ENCODE measurements at places on chromosomes 6 and 20.
A peak's percentile ranks its signal among the peaks of the same experiment; 100 is the strongest.

DNA sequence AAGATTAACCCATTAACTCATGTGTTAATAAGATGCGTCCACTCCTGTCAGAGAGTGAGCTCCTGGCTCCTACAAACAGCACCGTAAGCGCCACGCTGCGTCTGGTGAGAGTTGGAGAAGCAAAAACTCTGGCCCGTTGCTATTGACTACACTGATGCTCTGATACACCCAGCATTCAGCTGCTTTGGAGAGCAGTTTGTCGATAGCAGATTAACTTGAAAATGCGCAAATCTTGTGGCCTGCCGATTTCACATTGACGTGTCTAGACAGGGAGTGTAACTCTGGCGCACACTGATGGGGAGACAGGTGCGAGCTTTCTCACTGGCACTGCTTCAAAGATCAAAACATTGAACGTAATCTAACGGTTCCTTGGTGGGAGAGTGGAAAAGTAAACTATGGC is 151.7 kb upstream of the RPS6KA2 start:
- no peak overlapping the region for H3K27ac ChIP-seq
- peaks cover 1% of the 10 kb centered on the region for H3K27me3 ChIP-seq
- no peak for DNase-seq
- H3K4me3 ChIP-seq = no peak overlapping the region

- H3K4me1 ChIP-seq = peaks cover 4% of the 10 kb centered on the region
- peaks cover 50% of the 10 kb centered on the region for H3K36me3 ChIP-seq
- H3K27me3 ChIP-seq = no peaks in the 10 kb centered on the region
Observed at GRCh38 chr6:35859367-35859766, 54.2 kb downstream of the LHFPL5 start.

- H3K36me3 ChIP-seq = no peaks in the 10 kb centered on the region
- H3K4me3 ChIP-seq = no peak overlapping the region
- H3K27me3 ChIP-seq = no peaks in the 10 kb centered on the region
- H3K4me1 ChIP-seq = peaks cover 3% of the 10 kb centered on the region
Observed at GRCh38 chr6:11824986-11825385, 46.4 kb upstream of the ADTRP start.

- no peak overlapping the region for H3K4me3 ChIP-seq
- no peaks in the 10 kb centered on the region for H3K36me3 ChIP-seq
- no peak overlapping the region for H3K27ac ChIP-seq
Observed at GRCh38 chr6:128754658-128755256, 128.2 kb upstream of the LAMA2 start.

GRCh38 chr6:37376078-37376743 is 22.4 kb downstream of the RNF8 start:
- no peak overlapping the region for H3K27ac ChIP-seq
- H3K27me3 ChIP-seq = no peaks in the 10 kb centered on the region
- H3K4me3 ChIP-seq = peak overlapping the region; percentile 3
- H3K4me1 ChIP-seq = no peaks in the 10 kb centered on the region
- peaks cover 88% of the 10 kb centered on the region for H3K36me3 ChIP-seq
- DNase-seq = no peak

GRCh38 chr6:154356690-154357089 is at the start of gene IPCEF1:
Gene IPCEF1 (minus strand): TSS chr6:154356803. CDS start chr6:154265947, 90,856 bp downstream.
- H3K27ac ChIP-seq = no peak within 1 kb of the TSS
- H3K4me1 ChIP-seq = peaks cover 39% of the 10 kb centered on the region
- H3K27me3 ChIP-seq = no peaks in the 10 kb centered on the region
- H3K4me3 ChIP-seq = no peak within 1 kb of the TSS

GRCh38 chr20:45121388-45121787 is 2.9 kb downstream of the WFDC12 start:
- H3K4me3 ChIP-seq = no peak overlapping the region
- H3K27ac ChIP-seq = no peak overlapping the region
- peaks cover 4% of the 10 kb centered on the region for H3K36me3 ChIP-seq
- H3K4me1 ChIP-seq = no peaks in the 10 kb centered on the region

DNA sequence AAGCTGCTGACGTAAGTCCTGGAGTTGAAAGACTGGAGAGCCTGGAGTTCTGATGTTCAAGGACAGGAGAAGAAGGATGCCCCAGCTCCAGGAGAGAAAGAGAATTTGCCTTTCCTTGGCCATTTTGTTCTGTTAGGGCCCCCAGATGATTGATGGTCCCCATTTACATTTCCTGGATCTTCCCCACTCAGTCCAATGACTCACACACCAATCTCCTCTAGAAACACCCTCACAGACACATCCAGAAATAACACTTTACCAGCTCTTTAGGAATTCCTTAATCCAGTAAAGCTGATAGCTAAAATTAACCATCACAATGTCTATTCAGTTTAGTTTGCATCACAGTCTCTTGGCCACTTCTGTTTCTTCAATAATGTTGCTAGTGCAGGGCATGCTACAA is 260.2 kb upstream of the IRAK1BP1 start:
- H3K36me3 ChIP-seq = no peaks in the 10 kb centered on the region
- peaks cover 1% of the 10 kb centered on the region for H3K27me3 ChIP-seq
- H3K4me3 ChIP-seq = no peak overlapping the region
- no peak for DNase-seq
- H3K4me1 ChIP-seq = no peaks in the 10 kb centered on the region

- no peaks in the 10 kb centered on the region for H3K27me3 ChIP-seq
- peaks cover 32% of the 10 kb centered on the region for H3K36me3 ChIP-seq
- DNase-seq = no peak
- peaks cover 8% of the 10 kb centered on the region for H3K4me1 ChIP-seq
- H3K4me3 ChIP-seq = no peak overlapping the region
Observed at GRCh38 chr6:38103921-38104320, 284.4 kb downstream of the ZFAND3 start.

- DNase-seq = no peak
- H3K4me1 ChIP-seq = no peaks in the 10 kb centered on the region
- H3K4me3 ChIP-seq = no peak overlapping the region
- H3K27ac ChIP-seq = no peak overlapping the region
- peaks cover 8% of the 10 kb centered on the region for H3K36me3 ChIP-seq
Observed at GRCh38 chr6:82995066-82995465, 70.6 kb downstream of the UBE3D start.

- no peak overlapping the region for H3K4me3 ChIP-seq
- peaks cover 11% of the 10 kb centered on the region for H3K4me1 ChIP-seq
- H3K27me3 ChIP-seq = peaks cover 4% of the 10 kb centered on the region
- peak; percentile 32 for DNase-seq
- H3K36me3 ChIP-seq = no peaks in the 10 kb centered on the region
- no peak overlapping the region for H3K27ac ChIP-seq
Observed at GRCh38 chr20:62409931-62410745, 3.1 kb upstream of the CABLES2 start.

GRCh38 chr20:58399926-58400325 is 10.9 kb downstream of the VAPB start:
- DNase-seq = no peak
- peak overlapping the region; percentile 52 for H3K27ac ChIP-seq
- peaks cover 35% of the 10 kb centered on the region for H3K4me1 ChIP-seq
- no peaks in the 10 kb centered on the region for H3K36me3 ChIP-seq

DNA sequence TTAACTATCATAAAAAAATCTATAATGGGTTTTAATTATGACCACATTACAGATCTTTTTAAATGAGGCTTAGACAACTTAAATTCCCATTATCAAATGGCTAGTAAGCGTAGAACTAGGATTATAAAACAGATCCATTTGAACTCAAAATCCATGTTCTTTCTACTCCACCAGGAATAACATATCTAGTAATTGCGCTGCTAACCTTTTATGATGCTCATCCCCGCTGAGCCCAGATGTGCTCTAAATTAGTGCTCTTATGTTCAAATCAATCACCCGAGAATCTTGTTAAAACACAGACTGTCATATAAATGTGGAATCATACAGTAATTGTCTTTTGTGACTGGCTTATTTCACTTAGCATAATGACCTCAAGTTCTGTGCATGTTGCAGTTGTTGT is 903.1 kb downstream of the PHF3 start:
- no peaks in the 10 kb centered on the region for H3K27me3 ChIP-seq

DNA sequence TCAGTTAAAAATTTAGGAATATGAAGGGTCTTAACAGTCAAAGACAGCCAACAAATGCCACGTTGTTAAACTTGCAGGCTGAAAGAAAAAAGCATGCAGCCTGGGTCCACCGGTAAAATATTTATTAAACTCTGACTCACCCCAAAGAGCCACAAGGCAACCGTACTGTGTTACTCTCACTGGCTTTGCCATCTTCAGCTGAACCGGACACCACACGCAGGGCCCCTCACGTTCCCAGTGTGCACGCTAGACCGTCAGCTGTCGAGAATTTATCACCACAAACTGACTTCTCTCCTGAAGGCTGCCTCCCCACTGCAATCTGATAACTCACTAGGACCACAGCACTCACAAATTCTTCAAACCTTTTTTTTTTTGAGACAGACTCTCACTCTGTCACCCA is 30.7 kb downstream of the HUS1B start:
- H3K4me1 ChIP-seq = peaks cover 17% of the 10 kb centered on the region
- no peaks in the 10 kb centered on the region for H3K27me3 ChIP-seq
- no peaks in the 10 kb centered on the region for H3K36me3 ChIP-seq
- no peak overlapping the region for H3K27ac ChIP-seq
- no peak for DNase-seq

GRCh38 chr6:132736239-132736638 is 21.5 kb downstream of the VNN2 start:
- H3K27ac ChIP-seq = no peak overlapping the region
- H3K4me3 ChIP-seq = no peak overlapping the region

DNA sequence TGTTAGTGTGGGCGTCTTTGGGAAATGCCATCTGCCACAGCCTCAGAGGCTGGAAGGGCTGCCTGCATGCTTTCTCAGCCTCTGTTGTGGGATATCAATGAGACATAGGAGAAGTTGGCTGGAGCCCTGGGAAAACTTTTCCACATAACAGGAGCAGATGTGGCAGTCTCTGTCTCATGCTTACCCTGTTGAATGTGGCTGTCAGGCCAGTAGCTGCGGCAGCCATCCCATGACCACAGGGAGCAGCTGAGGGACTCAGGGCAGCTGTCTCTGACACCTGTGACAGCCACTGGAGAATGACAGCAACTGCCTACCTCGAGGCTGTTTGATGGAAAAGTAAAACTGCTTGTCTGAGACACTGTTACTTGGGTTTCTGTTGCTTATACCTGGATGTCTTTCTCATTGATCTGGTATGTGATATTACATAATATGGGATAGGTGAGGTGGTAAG is 64.4 kb downstream of the TULP4 start:
- no peak overlapping the region for H3K4me3 ChIP-seq
- H3K27me3 ChIP-seq = no peaks in the 10 kb centered on the region
- H3K4me1 ChIP-seq = peaks cover 36% of the 10 kb centered on the region
- peak overlapping the region; percentile 59 for H3K27ac ChIP-seq

DNA sequence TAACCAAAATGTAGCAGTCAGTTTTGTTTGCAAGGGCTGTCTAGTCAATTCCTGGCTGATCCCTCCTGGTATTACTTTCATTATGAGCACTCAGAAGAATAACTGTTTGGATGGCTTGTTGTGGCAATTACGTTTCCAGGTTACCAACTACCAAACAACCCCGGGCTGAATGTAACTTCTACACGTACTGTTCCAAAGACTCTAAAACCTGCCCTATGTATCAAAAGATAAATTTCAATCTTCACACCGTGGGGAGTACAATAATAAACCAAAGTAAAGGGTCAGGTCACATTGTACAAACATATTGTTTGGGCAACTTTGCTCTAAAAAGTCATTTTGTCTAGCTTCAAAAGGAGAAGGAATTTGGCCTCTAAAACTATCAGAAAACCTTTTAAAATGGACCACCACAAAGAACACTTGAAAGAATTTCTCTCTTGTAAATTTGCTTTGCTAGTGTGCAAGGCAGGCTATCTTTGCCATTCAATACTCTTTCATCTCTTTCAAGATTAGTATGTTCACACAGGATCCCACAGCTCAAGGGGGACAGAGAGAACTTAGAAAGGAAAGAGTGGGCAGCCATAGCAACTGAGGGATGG is 27.6 kb downstream of the DCDC2 start:
- no peaks in the 10 kb centered on the region for H3K36me3 ChIP-seq
- H3K4me1 ChIP-seq = no peaks in the 10 kb centered on the region
- H3K27me3 ChIP-seq = peaks cover 3% of the 10 kb centered on the region

GRCh38 chr20:59723108-59723500 is 118.8 kb downstream of the PHACTR3 start:
- no peak overlapping the region for H3K4me3 ChIP-seq
- peaks cover 16% of the 10 kb centered on the region for H3K27me3 ChIP-seq
- no peaks in the 10 kb centered on the region for H3K36me3 ChIP-seq
- H3K27ac ChIP-seq = no peak overlapping the region
- H3K4me1 ChIP-seq = no peaks in the 10 kb centered on the region

- DNase-seq = no peak
- no peak overlapping the region for H3K27ac ChIP-seq
- no peaks in the 10 kb centered on the region for H3K27me3 ChIP-seq
Observed at GRCh38 chr6:36035225-36035624, 7.6 kb downstream of the MAPK14 start.

DNA sequence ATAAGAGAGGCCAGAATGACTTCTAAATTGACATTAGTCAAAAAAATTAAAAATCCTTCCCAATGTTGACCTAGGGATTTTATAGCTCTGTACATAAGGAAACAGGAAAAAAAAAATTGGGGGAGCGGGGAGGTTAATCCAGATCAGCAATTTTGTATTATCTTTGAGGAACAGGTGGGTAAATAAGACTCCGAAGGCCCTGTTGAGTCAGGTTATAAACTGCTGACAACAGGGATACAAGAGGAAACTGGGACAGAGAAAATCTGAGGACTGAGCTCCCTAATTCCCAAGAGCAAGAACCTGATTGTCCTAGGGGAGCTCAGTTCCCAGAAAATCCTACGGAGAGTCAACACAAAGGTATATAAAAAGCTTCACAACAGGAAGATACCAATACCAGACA is 26.8 kb upstream of the CRIP3 start:
- no peak overlapping the region for H3K4me3 ChIP-seq
- H3K36me3 ChIP-seq = peaks cover 5% of the 10 kb centered on the region
- no peak for DNase-seq
- H3K4me1 ChIP-seq = peaks cover 11% of the 10 kb centered on the region
- no peaks in the 10 kb centered on the region for H3K27me3 ChIP-seq

GRCh38 chr20:59221707-59222252 is 58.2 kb downstream of the ZNF831 start:
- peaks cover 38% of the 10 kb centered on the region for H3K36me3 ChIP-seq
- H3K4me1 ChIP-seq = peaks cover 7% of the 10 kb centered on the region
- H3K4me3 ChIP-seq = peak overlapping the region; percentile 73

DNA sequence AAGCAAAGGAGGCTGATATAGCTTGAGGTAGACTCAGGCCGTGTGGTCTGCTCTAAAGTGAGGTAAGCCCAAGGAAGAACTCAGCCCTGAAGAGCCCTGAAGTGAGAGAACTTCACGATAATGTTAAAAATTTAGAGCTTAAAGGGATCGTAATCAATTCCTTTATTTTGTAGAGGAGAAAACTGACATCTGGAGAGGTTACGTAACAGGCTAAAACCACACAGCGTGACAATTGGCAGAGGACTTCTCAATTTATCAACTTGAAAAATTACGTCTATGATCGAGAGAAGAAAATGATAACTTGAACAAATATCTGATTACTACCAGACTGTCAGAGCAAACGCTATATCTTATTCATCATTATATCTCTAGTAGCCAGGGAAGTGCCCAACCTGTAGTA is 121.8 kb upstream of the FOXO3 start:
- no peaks in the 10 kb centered on the region for H3K36me3 ChIP-seq
- no peak for DNase-seq
- H3K4me1 ChIP-seq = peaks cover 5% of the 10 kb centered on the region
- H3K27me3 ChIP-seq = no peaks in the 10 kb centered on the region
- H3K27ac ChIP-seq = no peak overlapping the region
- no peak overlapping the region for H3K4me3 ChIP-seq

DNA sequence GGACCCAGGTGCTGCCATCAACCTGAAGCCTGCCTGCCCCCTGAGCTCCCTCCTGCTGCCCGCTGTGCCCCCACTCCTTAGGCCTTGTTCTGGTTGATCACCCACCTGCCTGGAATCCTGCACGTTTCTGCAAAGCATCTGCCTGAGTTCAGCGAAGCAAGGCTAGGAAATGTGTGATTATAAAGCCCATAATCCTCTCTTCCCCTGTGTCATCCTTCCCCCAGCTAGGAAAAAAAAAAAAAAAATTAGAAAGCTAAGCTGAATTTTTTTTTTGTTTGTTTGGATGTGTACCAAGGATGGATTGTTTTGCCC is 93.2 kb downstream of the FOXA2 start:
- no peaks in the 10 kb centered on the region for H3K27me3 ChIP-seq
- H3K27ac ChIP-seq = no peak overlapping the region
- no peak overlapping the region for H3K4me3 ChIP-seq
- no peaks in the 10 kb centered on the region for H3K36me3 ChIP-seq
- DNase-seq = no peak

All from naive thymus-derived CD8-positive, alpha-beta T cell (primary cell).